ENCODE measurements at places on chromosomes 3 and 15. TPM values are rescaled to one million over a fixed set of nuclear protein-coding genes. Genes with fewer than 3 reads are reported as not detected.

Gene CPLX3
- polyA plus RNA-seq, result 0.27 TPM

Gene SHC4
- 4.5 TPM for polyA plus RNA-seq

Gene ASB14
- polyA plus RNA-seq, result not detected

Gene FMN1
- polyA plus RNA-seq, result 0.26 TPM

Gene USP3
- polyA plus RNA-seq, result 68.0 TPM

Gene NCKIPSD
- 19.0 TPM for polyA plus RNA-seq

Gene SLC6A6
- 15.9 TPM for polyA plus RNA-seq

Gene SLC30A4
- polyA plus RNA-seq, result 7.1 TPM

Gene C2CD4A
- not detected for polyA plus RNA-seq

Gene BLM
- polyA plus RNA-seq, result 4.5 TPM

Gene ABHD17C
- polyA plus RNA-seq, result 19.1 TPM

Gene GPR171
- not detected for polyA plus RNA-seq

Gene C3orf62
- polyA plus RNA-seq, result 18.0 TPM

Gene ISL2
- not detected for polyA plus RNA-seq

Gene CHRM5
- polyA plus RNA-seq, result 0.10 TPM

Gene GOLGA8R
- not detected for polyA plus RNA-seq

Gene SLC24A5
- 0.76 TPM for polyA plus RNA-seq

Gene WWTR1
- 0.60 TPM for polyA plus RNA-seq

Measured in neural cell (in vitro differentiated cells).